A375 (cell line): ENCODE measurements at places on chromosomes 7 and 10. TPM values are rescaled to one million over a fixed set of nuclear protein-coding genes. Genes with fewer than 3 reads are reported as not detected.

HYAL4 gene
- 0.05 and 0.23 TPM in 2 replicates for total RNA-seq

TRPV5 gene
- total RNA-seq: 0.05 TPM in 1 of 2 replicates, not detected in the other

CCL24 gene
- total RNA-seq: not detected in 2 replicates

WDR37 gene
- total RNA-seq: 8.5 and 10.6 TPM in 2 replicates

CYP26C1 gene
- 0.04 and 0.27 TPM in 2 replicates for total RNA-seq
